ENCODE measurements at places on chromosomes 5 and 9. TPM values are rescaled to one million over a fixed set of nuclear protein-coding genes. Genes with fewer than 3 reads are reported as not detected.

The IL13 gene
- not detected for total RNA-seq

- DNase-seq, result no peak
- no peaks in the 10 kb centered on the region for H3K27me3 ChIP-seq
- H3K4me3 ChIP-seq, result no peak overlapping the region
- H3K4me1 ChIP-seq, result no peaks in the 10 kb centered on the region
These were observed 183.7 kb downstream of the KDM4C start for GRCh38 chr9:6941501-6941900.

The ANGPTL2 gene
- total RNA-seq, result 30.9 TPM

DNA sequence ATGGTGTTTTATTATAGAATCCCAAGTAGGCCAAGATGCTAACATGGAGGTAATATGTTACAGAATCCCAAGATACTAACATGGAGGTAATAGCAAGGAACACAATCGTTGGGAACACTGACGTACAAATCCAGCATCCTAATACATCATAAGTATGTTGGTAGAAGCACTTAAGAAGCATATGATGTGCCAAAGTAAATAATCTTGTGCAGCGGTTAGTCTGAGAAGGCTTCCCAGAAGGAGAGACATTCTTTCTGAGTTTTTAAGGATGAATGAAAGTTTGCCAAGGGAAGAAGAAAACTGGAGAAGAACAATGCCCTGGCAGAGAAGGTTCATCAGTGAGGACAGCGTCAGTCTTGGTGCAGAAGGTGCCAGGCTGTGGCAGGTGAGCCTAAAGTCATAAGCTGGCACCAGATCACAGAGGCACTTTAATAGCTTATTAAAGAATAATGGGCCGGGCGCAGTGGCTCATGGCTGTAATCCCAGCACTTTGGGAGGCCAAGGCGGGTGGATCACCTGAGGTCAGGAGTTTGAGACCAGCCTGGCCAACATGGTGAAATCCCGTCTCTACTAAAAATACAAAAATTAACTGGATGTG lies 294.5 kb upstream of the PIK3R1 start:
- no peak overlapping the region for H3K27ac ChIP-seq
- H3K4me3 ChIP-seq, result no peak overlapping the region
- peak; percentile 28 for DNase-seq
- no peaks in the 10 kb centered on the region for H3K4me1 ChIP-seq
- no peaks in the 10 kb centered on the region for H3K36me3 ChIP-seq

DNA sequence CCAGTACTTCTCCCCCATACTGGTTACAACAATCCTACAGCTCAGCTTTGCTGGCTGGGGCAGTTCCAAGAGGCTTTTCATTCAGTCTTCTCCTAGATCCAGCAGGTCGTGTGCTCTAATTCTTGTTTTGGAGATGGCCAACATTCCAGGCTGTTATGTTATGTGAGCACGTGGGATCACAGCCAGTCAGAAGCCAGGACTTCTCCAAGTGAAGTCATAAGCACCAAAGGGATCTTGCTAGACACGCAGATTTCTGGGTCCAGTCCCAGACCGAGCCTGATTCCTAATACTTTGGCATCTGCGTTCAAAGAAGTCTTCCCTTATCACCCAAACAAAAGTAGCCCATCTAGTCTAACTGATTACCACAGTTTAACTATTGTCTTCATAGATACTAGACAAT lies 1.4 kb upstream of the LARP1 start:
- H3K4me3 ChIP-seq, result peak overlapping the region; percentile 82
- peak overlapping the region; percentile 98 for H3K27ac ChIP-seq
- peak; percentile 86 for DNase-seq
- no peaks in the 10 kb centered on the region for H3K36me3 ChIP-seq
- no peaks in the 10 kb centered on the region for H3K27me3 ChIP-seq

The PCDHGA6 gene
- total RNA-seq, result 8.3 TPM

DNA sequence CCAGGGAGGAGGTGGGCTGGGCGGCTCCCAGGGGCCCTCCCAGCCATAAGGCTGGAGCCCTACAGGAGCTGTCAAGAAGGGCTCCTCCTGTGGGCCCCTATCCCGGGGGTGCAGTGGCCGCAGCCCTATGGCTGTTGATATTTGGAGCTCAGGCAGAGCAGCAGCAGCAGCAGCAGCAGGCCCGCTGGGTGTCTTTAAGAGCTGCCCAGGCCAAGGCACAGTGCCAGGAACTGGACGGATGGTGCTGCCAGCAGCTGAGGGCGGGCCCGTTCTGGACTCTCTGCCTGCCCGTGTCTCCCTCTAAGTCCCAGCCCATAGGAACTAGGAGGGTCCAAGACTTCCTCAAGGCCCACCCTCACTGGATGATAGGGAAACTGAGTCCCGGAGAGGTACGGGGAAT lies 3.6 kb downstream of the AK1 start:
- H3K27ac ChIP-seq, result peak overlapping the region; percentile 22
- peak; percentile 70 for DNase-seq
- peak overlapping the region; percentile 33 for H3K4me3 ChIP-seq
- H3K36me3 ChIP-seq, result no peaks in the 10 kb centered on the region
- peaks cover 9% of the 10 kb centered on the region for H3K4me1 ChIP-seq
- no peaks in the 10 kb centered on the region for H3K27me3 ChIP-seq

- no peak overlapping the region for H3K4me3 ChIP-seq
- no peaks in the 10 kb centered on the region for H3K4me1 ChIP-seq
- H3K27ac ChIP-seq, result no peak overlapping the region
- DNase-seq, result no peak
- H3K36me3 ChIP-seq, result no peaks in the 10 kb centered on the region
- no peaks in the 10 kb centered on the region for H3K27me3 ChIP-seq
These were observed 190.1 kb downstream of the TMEM232 start for GRCh38 chr5:110536120-110537115.

- H3K27me3 ChIP-seq, result no peaks in the 10 kb centered on the region
- H3K4me3 ChIP-seq, result no peak overlapping the region
- no peak overlapping the region for H3K27ac ChIP-seq
- H3K36me3 ChIP-seq, result no peaks in the 10 kb centered on the region
These were observed 486.8 kb downstream of the PSAT1 start for GRCh38 chr9:78783743-78784142.

GRCh38 chr9:84955155-84955554 lies 285.6 kb downstream of the NTRK2 start:
- no peak overlapping the region for H3K4me3 ChIP-seq
- no peak for DNase-seq
- no peaks in the 10 kb centered on the region for H3K27me3 ChIP-seq
- no peaks in the 10 kb centered on the region for H3K4me1 ChIP-seq
- H3K27ac ChIP-seq, result no peak overlapping the region
- no peaks in the 10 kb centered on the region for H3K36me3 ChIP-seq

DNA sequence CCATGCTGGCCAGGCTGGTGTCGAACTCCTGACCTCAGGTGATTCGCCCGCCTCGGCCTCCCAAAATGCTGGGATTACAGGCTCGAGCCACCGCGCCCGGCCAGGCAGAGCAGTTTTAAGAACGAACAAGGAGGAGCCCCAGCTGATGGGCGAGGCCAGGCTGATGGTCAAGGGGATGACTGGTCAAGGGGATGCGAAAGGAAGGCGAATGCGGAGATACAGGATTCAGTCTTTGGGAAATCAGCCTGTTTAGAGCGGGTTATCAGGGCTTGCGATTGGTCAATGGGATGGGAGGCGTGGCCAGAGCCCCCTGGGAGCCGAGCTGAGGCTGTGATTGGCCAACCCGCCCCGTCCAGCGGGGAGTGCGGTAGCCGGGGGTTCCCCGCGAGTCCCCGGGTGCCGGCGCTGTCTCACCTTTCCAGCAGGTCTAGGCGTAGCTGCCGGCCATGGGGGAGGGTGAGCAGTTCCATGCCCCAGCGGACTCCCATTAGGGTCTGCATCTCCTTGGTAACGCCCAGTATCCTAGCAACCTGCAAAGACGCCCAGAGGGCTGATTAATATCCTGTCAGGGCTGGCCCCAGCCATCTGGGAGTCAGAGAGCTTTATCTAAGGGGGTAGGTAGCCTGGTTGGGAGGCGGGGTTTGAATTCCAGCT lies 7.5 kb upstream of the TOR2A start:
- H3K4me1 ChIP-seq, result no peaks in the 10 kb centered on the region
- no peaks in the 10 kb centered on the region for H3K27me3 ChIP-seq
- H3K4me3 ChIP-seq, result peak overlapping the region; percentile 21
- H3K36me3 ChIP-seq, result no peaks in the 10 kb centered on the region
- no peak overlapping the region for H3K27ac ChIP-seq

DNA sequence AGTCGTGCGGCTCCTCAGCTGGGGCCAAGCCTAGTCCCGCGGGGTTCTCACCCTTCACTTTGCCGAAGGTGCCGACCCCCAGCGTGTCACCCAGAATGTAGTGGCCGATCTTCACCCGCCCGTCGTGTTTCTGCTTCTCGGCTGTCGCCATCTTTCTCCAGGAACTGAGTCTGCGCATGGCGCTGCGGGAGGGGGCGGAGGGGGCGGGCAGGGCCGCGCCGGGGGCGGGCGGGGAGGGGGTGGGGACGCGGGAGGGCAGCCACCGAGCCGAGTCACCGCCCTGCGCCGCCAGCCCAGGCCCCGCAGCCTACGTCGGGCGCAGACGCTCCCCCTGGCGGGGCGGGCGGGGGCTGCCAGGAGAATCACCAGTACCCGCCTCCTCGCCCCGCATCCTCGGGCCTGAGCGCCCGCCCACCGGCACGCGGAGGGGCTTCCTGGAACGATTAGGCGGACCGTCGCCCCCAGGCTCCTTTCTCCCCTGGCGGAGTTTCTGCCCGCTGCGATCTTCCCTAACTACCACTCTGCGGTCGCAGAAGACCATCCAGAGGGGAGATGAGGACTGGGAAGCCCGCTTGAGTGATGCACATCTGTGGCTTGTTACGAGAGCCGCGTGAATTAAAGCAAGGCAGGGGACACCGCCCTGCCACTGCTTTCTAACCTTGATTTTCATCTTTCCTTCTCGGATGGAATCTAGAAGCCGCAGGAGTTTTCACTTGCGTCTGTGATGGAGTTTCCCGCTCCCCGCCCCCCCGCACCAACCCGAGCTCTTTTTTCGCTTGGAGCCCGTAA lies at the start of gene PRKAA1:
PRKAA1 (minus strand) TSS at position 363 of the 789 bp plus-strand sequence; CDS start at position 178, 185 bp downstream.
- no peaks in the 10 kb centered on the region for H3K36me3 ChIP-seq
- peak within 1 kb of the TSS; percentile 90 for H3K27ac ChIP-seq
- no peaks in the 10 kb centered on the region for H3K27me3 ChIP-seq
- no peaks in the 10 kb centered on the region for H3K4me1 ChIP-seq

The NIPBL gene
- total RNA-seq, result 112 TPM

The PCDHB15 gene
- total RNA-seq, result 4.2 TPM

The PCA3 gene
- 0.44 TPM for total RNA-seq

The LCN10 gene
- 6.7 TPM for total RNA-seq

- no peak overlapping the region for H3K27ac ChIP-seq
- H3K4me3 ChIP-seq, result no peak overlapping the region
- H3K27me3 ChIP-seq, result no peaks in the 10 kb centered on the region
These were observed 34.3 kb upstream of the NR3C1 start for GRCh38 chr5:143437666-143438273.

DNA sequence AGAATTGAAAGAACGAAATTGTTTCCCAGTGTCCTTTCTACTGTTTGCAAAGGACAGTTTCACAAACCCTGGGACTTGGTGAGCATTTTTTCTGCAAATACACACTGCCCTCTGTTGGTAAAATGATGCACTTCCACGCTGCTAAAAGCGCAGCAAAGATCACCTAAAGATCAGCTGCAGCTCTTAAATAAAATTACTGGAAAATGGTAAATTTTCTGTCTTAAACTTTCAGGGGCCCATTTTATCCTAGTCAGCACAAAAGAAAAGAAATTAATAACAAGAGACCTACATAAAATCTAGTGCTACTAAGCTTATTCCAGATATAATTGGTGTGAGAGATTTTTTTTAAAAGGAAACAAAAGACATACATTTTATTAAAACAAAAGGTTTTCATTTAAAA lies 566.0 kb downstream of the CAAP1 start:
- H3K27me3 ChIP-seq, result no peaks in the 10 kb centered on the region
- no peak overlapping the region for H3K4me3 ChIP-seq
- DNase-seq, result no peak
- H3K36me3 ChIP-seq, result no peaks in the 10 kb centered on the region
- no peak overlapping the region for H3K27ac ChIP-seq
- no peaks in the 10 kb centered on the region for H3K4me1 ChIP-seq

The TMEFF1 gene
- 0.66 TPM for total RNA-seq

The C5orf58 gene
- 0.80 TPM for total RNA-seq

The GLT6D1 gene
- total RNA-seq, result not detected

The WDR38 gene
- 0.33 TPM for total RNA-seq

- H3K4me3 ChIP-seq, result no peak overlapping the region
- H3K4me1 ChIP-seq, result no peaks in the 10 kb centered on the region
- H3K27ac ChIP-seq, result no peak overlapping the region
- no peaks in the 10 kb centered on the region for H3K27me3 ChIP-seq
- no peak for DNase-seq
These were observed 245.7 kb downstream of the NSG2 start for GRCh38 chr5:174291162-174291561.

- H3K4me3 ChIP-seq, result no peak overlapping the region
- H3K27me3 ChIP-seq, result no peaks in the 10 kb centered on the region
- DNase-seq, result no peak
- no peaks in the 10 kb centered on the region for H3K4me1 ChIP-seq
These were observed 141.4 kb downstream of the MED10 start for GRCh38 chr5:6236858-6237481.

- DNase-seq, result no peak
- H3K4me3 ChIP-seq, result no peak overlapping the region
- no peaks in the 10 kb centered on the region for H3K36me3 ChIP-seq
- H3K4me1 ChIP-seq, result no peaks in the 10 kb centered on the region
These were observed 205.4 kb downstream of the SNX18 start for GRCh38 chr5:54722846-54723433.

- H3K4me3 ChIP-seq, result no peak overlapping the region
- H3K27ac ChIP-seq, result no peak overlapping the region
- H3K4me1 ChIP-seq, result no peaks in the 10 kb centered on the region
- no peak for DNase-seq
- H3K36me3 ChIP-seq, result no peaks in the 10 kb centered on the region
These were observed 35.1 kb upstream of the NTNG2 start for GRCh38 chr9:132126680-132127236.

The PCDHB8 gene
- total RNA-seq, result 4.6 TPM

The SH2D3C gene
- total RNA-seq, result 15.4 TPM

DNA sequence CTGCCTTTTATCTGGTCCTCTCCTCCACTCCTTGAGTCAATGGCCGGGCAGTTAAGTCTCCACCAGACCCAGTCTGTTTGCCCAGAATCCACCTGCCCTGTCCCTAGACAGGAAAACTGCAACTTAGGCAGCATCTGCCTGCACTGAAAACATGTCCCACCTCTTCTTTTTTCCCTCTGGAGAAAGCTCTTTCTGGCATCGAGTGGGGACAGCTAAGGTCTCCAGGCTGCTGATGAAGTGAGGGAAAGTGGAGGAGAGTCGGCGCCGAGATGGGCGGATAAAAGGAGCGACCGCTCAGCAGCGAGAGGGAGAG lies 243 bp upstream of the SHISAL2B start:
- H3K4me3 ChIP-seq, result peak overlapping the region; percentile 56
- peaks cover 5% of the 10 kb centered on the region for H3K27me3 ChIP-seq
- H3K4me1 ChIP-seq, result no peaks in the 10 kb centered on the region
- H3K36me3 ChIP-seq, result no peaks in the 10 kb centered on the region
- DNase-seq, result no peak
- no peak overlapping the region for H3K27ac ChIP-seq

The NR5A1 gene
- total RNA-seq, result not detected

Measured in breast epithelium (tissue), 4 donors.